ENCODE measurements at places on chromosomes 11 and 22.

GRCh38 chr11:931385-931784 lies 5.7 kb downstream of the AP2A2 start:
- no peak for DNase-seq

DNA sequence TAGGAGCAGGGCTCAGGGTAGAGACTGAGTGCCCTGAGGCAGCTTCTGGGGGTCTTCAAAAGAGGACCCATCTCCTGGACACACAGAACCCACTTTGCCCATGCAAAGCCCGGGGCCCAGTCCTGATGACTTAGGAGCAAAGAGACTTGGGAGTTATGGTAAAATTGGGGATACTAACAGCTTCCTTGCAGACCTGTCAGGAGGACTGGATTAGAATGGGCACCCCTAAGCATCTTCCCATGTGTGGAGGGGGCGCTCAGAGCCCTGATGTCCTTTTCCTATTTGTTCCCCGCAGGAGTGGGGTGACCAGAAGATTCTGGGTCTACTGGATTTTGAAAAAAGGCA lies 100.0 kb downstream of the WNT7B start:
- no peak for DNase-seq

DNA sequence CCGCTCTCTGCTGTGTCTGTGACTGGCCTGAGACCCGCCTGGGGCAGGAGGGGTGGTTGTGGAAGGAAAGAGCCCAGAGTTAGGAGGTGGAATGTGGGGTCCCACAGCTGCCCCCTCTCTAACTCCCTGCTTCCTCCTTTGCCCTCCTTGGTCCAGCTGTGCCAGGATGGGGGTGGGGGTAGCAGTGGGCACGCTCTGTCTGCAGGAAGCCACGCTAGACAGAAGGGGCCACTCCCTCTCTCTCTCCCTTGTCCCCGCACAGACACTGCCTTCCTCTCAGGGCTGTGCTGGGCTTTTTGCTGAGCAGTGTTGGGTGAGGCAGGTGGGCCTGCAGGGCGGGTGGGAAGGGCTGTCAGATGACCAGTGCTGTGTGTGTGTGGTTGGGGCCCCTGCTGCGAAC lies 2.0 kb upstream of the SOX10 start:
- DNase-seq = no peak

DNA sequence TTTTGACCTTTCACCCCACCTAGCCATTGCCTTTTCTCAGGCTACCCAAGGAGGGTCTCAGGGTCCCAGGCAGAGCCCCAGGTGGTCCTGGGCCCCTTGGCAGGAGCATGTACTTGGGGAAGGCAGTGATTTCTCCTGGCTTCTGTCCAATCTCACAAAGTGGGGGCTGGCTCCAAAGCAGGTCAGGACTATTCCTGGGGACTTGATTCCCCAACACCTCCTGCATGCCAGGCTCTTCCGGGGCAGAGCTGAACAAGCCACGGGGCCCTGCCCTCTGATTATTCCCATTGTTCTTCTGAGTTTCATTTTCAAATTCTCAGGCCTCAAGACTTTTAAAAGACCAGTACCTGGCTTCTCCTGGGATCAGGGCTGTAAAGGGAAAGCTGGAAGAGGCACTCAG lies 1.5 kb upstream of the TCF20 start:
- no peak for DNase-seq

- DNase-seq = no peak
Observed at GRCh38 chr11:31871310-31872075, 60.4 kb upstream of the PAX6 start.
